ENCODE measurements at places on chromosomes 6 and 20.

DNA sequence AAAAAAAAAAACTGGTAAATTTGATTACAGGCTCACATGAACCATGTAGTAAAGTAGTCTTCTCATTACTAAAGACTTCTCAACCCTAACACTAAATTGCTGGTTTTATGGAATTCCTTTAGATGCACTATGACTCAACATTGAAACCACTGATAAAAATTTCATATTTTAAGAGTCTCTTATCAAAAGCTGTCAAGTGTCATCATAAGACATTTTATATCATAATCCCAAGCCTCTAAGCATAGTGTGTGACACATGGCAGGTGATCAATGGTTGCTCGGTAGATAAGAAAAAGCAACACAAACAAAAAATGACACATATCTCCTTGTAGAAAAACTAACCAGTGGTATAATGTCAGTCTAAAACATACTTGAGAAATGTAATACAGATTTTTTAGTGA is 258.4 kb downstream of the RNGTT start:
- DNase-seq, result no peak

GRCh38 chr20:57434390-57434700 is 43.1 kb downstream of the RBM38 start:
- no peak for DNase-seq

DNA sequence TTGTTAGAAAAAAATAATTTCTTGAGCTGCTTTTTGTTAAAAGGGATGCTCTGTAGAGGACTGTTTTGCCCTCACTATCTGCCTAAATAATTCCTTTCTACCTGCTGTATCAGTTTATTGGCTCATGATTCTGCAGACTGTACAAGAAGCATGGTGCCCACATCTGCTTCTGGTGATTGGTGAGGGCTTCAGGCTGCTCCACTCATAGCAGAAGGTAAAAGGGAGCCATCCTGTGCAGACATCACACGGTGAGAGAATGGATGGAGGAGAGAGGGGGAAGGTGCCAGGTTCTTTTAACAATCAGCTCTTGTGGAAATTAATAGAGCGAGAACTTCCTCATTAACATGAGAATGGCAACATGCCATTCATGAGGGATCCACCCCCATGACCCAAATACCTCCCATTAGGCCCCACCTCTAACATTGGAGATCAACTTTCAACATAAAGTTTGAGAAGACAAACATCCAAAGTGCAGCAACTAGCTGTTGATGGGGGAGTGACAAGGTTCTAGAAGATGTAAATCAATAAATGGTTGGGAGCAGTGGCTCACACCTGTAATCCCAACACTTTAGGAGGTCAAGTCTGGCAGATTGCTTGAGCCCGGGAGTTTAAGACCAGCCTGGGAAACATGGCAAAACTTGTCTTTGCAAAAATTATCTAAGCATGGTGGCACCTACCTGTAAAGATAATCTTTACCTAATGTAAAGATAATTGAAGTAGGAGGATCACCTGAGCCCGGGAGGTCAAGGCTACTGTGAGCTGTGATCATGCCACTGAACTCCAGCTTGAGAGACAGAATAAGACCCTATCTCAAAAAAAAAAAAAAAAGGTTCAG is 15.7 kb upstream of the AHCY start:
- DNase-seq, result no peak

- DNase-seq, result no peak
These were observed 1.7 kb downstream of the RAB44 start for GRCh38 chr6:36699348-36699747.

GRCh38 chr6:125421836-125422235 is 120.1 kb upstream of the HDDC2 start:
- no peak for DNase-seq

- peak; percentile 79 for DNase-seq
These were observed 13.8 kb downstream of the SYTL3 start for GRCh38 chr6:158663625-158664165.

DNA sequence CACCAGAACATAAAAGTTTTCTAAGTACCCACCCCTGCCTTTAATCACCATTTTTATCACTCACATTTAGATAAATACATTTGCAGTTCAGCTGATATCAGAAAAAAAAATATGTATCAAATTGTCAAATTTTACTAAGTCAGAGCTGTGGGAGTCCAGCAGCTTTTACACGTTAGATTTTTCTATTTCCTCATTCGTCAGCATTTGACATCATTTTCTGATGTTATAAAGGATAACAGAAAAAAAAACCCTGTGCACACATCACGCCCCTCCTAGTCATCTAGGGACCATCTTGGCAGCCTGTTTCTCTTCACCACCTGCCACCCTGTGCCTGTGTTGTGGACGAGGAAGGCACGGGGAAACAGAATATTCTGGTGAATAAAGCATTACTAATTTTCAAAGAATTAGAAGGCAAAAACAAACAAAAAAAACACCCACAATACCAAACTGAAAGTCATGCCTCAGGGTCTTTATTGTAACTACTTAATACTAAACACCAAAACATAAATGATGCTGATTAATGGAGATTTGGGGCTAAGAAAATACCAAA is 12.4 kb downstream of the B4GALT5 start:
- DNase-seq, result no peak

DNA sequence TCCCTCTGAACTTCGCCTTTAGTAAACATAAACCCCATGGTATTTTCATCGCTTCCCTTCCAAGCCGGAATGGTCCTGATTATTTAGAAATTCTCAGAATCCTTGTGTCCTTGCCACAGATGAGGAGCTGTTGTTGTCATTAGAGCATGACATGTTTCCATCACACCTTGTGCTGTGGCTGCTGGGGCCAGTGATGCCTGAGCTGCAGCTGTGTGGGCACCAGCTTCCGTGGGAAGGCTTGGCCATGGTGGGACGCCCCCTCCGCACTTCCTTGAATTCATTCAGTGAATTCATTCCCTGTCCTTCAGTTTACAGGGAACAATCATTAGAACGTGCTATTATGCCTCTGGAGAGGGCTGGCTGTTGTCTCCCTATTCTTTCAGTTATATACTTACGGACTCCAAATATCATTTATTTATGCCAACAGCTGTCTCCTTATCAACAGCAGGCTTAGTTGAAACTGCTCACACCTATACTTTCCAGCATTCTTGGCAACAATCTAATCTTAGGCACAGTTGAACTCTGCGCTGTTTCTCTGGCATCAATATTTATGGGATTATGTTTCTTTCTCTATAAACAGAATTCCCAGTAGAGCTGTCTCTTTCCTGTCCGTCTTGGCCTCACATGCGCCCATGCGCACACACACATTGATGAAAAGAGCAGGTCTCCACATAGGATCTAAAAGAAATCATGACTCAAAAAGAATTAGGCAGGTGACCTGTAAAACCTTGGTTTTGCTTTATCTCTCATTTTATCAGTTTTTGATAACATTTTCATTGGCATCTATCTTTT is 9.0 kb downstream of the ADGRF1 start:
- no peak for DNase-seq

DNA sequence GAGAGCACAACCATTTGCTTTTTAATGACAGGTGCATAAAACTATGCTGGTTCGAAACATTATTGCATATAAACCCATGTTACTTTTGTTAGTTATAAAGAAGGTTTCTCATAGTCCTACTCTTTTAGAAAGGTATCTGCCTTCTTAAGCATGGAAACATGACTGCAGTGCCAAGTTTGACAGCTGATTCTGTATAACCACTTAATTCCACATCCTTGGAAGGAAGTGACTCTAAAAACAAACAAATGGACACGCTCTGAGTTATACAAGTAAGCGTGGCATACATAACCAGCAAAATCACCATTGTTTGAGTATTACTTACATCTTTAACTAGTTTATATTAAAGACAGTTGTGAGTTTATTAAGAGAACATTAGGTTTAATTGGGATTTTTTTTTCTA is 125.0 kb upstream of the HDGFL1 start:
- peak; percentile 46 for DNase-seq

DNA sequence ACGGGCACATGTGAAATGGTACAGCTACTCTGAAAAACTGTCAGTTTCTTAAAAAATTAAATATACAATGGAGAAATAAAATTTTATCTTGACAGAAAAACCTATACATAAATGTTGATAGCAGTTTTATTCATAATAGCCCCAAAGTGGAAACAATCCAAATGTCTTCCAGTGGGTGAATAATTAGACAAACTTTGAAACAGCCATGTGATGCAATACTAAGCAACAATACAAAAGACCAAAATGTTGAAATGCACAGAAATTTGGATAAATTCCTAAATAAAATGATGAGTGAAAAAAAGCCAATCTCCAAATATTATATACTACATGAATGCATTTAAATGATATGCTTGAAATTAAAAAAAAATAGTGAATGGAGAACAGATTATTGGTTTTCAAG is 523.1 kb downstream of the HTR1B start:
- DNase-seq, result no peak

GRCh38 chr6:137975188-137975940 is 108.3 kb downstream of the TNFAIP3 start:
- no peak for DNase-seq

GRCh38 chr20:63394069-63394919 is 33.1 kb upstream of the CHRNA4 start:
- peak; percentile 8 for DNase-seq

- no peak for DNase-seq
These were observed 8.5 kb upstream of the TUBB2A start for GRCh38 chr6:3165631-3166534.

DNA sequence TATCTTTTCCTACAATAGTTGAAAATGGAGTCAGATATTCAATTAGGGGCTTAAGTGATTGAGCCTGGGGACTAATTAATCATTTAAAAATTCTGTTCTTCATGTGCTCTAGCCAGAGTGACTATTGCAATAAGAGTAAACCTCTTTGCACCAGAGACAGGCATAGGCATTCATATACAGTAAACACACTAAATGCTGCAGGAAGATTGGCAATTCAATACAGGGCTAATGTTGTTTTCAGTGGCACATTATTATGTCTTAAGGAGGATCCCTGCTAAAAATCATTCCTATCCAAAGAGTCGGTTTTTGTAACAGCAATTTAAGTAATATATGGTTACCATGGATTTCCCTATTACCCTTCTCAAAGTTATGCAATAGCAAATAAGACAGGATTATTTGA is 1.2 kb downstream of the PDE7B start:
- no peak for DNase-seq

GRCh38 chr6:118134736-118135135 is 227.7 kb downstream of the SLC35F1 start:
- no peak for DNase-seq

DNA sequence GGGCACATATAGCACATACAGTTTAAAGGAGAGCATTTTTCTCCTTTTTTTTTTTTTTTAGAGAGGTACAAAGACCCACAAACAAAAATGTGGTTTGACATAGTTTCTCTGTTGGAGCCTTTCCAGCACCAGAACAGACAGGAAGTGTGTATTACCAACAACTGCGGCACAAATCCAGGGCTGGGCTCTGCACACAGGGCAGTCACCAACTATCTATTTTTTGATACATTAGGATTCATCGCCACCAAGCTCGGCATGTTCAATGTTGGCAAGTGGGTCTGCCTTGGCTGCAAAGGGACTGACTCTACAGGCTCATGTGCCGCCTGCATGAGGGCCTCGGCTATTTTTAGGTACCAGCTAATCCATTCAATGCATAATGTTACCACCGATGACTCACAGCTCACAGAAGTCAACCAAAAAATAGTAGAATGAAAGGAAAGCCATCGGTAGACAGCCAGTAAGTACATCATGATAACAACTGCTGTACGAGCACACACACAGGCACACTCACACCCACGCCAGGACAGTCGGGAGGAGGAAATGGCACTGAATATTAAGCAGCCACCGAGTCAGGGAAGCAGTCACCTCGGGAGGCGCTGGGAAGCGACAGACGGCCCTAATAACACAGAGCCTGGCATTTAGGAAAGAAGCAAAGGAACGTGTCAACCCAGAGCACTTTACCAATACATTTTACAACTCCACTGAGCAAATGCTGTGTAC is 81.6 kb downstream of the GMPR start:
- no peak for DNase-seq

GRCh38 chr6:69090132-69090531 is 455.1 kb downstream of the ADGRB3 start:
- DNase-seq, result no peak

DNA sequence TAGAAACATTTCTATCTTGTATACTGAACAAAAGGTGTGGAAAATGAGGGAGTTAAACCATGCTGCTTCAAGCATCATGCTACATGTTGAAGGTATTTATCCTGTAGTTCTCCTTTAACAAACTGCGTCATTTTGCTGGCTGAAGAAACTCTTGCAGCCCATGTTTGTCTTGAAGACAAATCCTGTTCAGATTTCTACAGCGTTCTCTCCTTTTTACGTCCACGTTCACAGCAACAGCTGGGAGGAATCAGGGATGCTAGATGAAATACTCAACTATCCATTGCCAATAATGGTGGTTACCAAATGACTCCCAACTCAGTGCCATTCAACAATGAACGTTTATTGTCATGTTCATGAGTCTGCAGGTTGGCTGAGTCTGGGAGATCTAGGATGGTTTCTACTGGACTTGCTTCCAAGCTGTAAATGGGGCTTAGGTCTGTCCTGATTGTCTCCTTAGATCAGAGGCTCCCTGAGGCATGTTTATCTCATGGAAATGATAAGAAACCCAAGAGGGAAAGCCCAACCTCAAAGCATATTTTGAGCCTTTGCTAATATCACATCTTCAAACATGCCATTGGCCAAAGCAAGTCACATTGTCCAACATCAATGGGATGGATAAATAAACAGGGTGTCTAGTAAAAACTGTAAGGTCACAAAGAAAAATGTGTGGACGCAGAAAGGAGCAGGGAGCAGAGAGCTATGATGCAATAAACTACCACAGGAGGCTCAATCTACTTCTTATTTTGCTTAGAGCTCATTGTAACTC is 2.7 kb upstream of the PLCB1 start:
- no peak for DNase-seq

GRCh38 chr20:50541606-50542041 is 31.4 kb downstream of the PTPN1 start:
- no peak for DNase-seq

DNA sequence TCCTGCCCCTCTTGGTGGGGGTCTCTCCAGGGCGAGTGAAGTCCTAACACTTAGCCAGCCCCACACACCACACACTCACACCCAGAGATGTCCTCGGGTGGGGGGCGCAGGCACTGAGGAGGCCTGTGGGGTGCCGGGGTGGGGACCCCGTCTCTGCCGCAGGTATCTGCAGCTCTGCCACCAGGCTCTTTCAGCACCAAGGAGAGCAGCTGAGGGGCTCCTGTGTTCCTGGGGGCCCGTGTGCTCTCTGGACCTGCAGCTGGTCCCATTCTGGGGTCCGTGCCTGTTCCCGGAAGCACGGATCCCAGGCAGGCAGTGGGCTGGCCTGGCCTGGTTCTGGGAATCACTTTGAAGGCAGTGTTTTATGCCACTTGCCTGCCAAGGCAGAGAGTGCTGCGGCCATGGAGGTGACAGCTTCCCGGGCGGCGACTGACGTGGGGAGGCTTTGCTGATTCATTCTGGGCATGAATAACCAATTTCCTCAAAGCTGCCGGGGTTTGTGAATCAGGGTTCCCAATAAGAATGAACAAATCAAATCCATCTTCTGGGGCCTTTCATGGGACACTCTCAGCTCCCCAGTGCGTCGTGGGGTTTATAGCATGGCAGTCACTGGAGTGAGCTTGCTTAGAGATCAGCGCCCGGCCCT is 54.4 kb upstream of the SLCO4A1 start:
- no peak for DNase-seq

- DNase-seq, result no peak
These were observed 749.7 kb downstream of the MAFB start for GRCh38 chr20:39939241-39939865.

- no peak for DNase-seq
These were observed 24.7 kb downstream of the TRAF3IP2 start for GRCh38 chr6:111580826-111581505.

- DNase-seq, result no peak
These were observed 24.3 kb upstream of the FLRT3 start for GRCh38 chr20:14361509-14362345.

- DNase-seq, result no peak
These were observed 134.1 kb downstream of the COL9A1 start for GRCh38 chr6:70168681-70169377.

- no peak for DNase-seq
These were observed 148.4 kb upstream of the FBXL4 start for GRCh38 chr6:99096170-99096569.

Measured in LNCaP clone FGC (cell line).